ENCODE measurements at places on chromosomes 16 and 17.

DNA sequence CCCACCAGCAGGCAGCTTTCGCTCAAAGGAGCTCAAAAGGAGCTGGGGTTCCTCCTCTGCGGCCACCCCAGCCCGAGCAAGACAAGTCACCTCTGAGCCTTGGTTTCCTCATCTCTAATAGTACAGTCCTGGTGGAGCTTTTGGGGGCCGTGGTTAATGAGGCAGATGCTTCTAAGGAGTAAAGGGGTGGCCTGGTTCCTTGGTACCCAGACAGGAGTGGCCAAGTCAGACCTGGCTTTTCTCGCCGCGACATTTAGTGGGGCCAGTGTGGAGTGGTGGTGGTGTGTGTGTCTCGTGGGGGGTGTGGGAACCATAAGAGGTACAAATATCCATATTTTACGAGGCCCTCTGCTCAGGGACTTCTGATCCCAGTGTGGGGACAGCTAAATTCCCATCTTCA lies 6.7 kb downstream of the FOXF1 start:
- DNase-seq, result no peak

- no peak for DNase-seq
These were observed 47.3 kb downstream of the SMPD3 start for GRCh38 chr16:68400924-68401460.

- no peak for DNase-seq
These were observed 41.4 kb upstream of the ULK2 start for GRCh38 chr17:19909139-19909538.

DNA sequence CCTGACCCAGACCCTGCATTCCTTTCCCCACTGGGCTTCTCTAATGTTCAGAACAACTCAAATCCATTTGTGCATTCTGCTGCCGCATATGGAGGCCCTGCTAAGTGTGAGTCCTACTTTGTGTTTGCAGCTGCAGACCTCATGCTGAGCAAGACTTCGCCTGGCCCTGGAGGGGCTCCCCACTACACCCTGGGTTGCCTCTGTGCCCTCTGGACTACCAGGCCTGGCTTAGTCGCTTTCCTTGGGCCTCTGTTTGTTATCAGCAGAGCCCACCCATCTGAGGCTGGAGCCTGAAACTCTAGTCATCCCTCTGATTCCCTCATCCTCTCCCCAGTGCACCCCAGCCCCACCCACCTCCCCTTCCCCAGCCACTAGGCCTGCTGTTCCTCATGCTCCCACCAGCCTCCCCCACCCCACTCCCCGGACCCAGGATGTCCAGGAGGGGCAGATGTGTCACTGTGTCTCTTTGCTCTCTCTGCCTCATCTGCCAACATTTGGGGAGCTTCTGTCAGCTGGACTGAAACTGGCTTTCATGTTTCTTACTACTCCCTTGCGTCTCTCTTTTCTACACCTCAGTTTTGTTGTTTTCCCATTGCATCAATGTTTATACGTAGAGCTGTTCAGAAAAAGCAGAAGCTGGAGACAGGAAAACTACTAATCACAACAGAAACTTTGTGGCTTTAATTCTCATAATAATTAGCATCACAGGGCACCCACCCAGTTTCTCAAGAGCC lies 17.9 kb upstream of the CD300E start:
- no peak for DNase-seq

DNA sequence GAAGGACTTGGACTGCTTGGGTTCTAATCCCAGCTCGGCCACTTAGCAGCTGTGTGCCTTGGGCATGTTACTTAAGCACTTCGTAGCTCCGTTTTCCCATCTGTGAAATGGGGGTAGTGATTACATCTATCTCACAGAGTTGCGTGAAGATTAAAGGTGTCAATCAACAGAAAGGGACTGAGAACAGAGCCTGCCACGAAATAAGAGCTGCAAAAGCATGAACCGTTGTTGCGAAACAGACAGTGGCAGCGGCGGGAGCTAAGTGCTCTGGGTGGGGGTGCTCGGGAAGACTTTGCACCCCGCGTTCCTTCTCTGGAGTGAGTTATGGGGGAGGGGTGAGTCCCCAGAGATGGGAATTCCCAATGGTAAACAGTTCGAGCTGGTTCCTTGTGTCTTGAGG lies 79.6 kb upstream of the LHX1 start:
- no peak for DNase-seq

DNA sequence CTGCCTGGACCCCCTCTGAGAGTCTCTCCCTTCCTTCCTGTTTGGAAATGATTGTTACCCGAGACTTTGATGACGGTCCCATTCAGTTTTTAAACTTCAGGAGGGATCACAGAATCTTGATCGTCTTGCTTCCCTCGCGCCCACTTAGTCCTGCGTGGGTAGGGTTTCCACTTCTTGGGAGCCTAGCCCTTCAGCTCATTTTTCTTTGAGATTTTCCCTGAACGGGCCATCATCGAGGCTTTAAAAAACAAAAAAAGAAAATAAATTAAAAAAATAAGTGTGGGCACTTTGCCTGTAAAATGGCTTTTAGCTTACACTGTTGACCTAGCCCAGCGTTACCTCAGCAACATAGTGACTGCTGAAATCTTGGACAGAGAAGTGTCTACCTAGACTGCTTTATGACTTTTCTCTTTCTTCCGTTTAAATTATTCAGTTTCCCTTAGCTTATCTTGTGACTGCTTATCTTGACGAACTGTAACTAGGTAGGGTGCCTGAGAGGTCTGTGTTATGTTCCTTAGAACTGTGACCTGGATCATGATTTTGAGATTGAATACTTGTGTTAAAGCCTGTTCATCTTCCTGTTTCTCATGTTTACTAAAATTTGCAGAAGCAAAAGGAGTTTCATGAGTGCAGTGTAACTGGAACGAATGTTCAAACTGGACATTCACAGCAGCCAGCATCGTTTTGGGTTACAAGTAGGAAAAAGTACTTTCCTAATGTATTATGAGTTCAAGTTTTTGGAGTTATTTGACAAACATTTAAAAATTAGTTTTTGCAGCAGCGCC lies 874 bp downstream of the WWP2 start:
- no peak for DNase-seq

DNA sequence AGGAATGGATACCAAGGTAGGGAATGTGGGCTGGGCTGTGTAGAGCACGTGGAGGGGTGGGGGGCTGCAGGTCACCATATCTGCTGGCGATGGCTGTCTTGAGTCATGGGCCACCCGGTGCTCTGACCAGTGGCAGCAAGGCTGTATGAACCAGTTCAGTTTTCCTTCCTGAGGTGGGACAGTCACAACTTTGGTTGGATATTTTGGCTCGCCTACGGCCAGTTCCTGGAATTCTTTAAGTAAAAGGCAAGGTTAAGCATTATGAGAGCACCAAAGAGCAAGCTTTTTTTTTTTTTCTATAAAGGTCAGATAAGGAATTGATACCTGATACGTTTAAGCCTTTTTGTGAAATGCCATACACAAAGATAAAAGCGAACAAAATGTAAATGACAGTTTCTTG lies 81.9 kb downstream of the USP22 start:
- DNase-seq, result no peak

DNA sequence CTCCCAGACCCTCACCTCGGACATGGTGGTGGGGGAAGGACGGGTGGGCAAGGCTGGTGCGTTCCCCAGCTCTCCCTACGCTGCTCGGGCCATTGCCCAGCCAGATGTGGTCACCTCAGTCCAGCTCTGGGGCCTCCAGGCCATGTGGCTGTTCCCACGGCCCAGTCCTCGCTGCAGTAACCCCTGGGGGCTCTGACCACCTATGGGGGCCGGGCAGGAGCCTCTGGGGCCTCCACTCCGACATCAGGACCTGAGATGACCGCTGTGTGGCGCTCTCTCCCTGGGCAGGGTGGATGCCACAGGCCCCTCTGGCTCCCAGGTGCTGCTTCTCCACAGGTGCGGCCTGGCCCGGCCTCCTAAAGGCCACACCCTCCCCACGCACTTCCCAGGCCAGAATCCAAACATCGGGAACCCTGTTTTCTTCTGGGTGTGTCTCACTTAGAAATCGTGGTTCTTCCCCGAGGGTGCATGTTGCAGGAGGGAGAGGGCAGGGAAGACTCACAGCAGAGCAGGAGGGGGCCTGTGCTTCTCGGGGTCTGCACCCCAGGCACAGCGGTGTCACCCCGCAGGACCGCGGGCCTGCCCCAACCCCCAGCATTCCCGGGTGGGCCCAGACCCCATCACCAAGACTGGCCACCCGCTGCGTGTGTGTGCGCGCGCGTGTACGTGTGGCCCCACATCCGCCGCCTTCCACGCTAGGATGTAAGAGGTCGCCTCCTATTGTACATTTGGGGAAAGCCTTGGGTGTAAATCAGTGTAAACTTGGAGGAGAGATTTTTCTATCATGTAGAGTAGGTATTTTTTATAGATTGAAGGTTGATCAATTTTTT lies 5.9 kb upstream of the CAPN15 start:
- no peak for DNase-seq

DNA sequence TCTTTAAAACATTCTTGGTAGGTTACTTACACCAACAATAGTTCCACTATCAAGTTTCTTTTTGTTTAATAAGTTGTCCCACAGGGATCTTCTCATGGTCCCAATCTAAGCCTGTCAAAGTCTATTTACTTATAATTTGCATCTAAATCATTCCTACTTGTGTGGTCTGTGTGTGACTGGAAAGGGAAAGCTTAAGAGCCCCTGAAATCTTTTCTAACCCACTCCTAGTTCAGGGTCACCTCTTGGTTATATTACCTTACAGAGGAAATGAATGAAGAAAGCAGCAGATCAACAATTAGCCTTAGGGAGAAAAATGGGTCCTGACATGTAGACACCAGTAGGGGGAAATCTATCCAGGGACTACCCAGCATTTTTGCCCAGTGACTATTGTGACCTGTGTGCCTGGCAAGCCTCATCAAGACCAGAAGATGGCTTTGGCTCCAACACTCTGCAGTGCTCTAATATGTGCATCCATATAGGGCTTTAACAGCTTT lies 110.4 kb upstream of the HAS3 start:
- DNase-seq, result peak; percentile 28

DNA sequence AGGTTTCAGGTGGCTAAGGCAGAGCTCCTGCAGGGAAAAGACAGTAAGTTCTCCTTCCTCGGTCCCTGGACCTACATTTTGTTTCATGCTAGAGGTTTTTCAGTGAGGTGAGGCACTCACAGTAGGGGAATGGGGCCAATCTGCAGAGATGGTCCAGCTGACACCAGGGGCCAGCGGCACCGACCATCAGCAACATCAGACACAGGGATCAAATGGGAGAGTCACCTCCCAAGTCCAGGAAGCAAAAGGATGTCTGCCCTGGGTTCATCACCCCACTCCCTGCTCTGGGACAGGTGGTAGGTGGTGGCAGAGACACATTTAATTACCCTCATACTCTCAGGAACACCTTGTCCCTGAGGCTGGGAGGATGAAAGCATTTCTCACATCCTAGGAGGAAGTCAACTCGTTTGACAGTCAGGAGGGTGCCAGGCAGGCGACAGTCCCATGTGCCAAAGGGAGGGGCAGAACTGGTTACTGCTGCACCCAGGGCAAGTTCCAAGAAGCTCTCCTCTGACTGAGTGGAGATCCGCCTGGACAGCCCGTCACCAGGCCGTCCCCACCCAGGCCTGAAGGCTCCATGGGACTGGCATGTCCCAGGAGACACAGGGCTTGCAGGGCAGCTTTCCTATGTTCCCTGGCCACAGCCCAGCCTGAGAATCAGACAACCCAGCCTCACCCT lies 19.2 kb downstream of the ATP6V0D1 start:
- no peak for DNase-seq

DNA sequence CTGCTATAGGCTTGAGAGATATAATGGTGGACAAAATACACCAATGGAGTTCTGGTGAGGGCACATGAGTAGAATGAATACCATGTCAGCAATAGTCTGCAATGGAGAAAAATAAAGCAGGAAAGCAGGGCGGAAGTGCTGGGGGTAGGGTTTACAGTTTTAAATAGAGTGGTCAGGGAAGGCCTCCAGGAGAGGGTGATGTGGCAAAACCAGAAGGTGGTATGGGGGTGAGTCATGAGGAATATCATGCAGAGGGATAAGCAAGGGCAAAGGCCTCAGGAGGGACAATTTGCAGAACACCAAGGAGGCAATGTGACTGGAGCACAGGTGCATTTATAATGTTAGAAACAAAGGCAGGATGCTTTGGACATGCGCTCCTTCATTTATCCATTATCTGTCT lies 102.0 kb downstream of the ITFG1 start:
- no peak for DNase-seq

DNA sequence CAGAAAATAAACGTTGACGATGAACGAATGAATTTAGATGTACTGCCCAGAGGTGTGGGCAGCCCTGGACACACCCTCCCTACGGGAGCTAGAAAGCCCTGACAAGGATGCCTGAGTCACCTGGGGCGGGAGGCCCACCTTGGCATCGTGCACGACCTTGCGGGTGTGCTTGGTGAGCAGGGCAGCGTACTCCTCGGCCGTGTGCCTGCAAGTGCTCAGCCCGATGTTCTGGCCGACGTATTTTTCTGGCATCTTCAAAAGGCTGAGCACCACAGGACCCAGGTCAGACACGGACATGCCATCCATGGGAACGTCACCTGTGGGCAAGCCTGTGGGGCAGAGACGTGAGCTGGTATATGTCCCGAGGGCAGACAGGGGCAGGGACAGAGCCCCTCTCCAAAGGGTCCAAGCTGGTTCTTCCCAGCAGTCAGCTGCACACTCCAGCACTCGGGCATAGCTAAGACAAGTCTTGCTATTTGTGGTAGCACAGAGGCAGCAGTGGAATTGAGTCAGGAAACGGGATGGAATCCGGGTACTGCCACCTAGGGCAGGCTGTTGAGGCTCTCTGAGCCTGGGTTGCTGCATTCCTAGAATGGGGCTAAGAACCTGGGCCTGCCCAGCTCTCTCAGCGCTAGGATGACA lies 10.8 kb downstream of the NMRAL1 start:
- DNase-seq, result no peak

GRCh38 chr17:10019941-10020451 lies 114.9 kb upstream of the RCVRN start:
- DNase-seq, result no peak

GRCh38 chr17:57236686-57237299 lies 19.5 kb upstream of the MSI2 start:
- no peak for DNase-seq

GRCh38 chr16:85752511-85753420 lies 1.9 kb upstream of the C16orf74 start:
- DNase-seq, result no peak

DNA sequence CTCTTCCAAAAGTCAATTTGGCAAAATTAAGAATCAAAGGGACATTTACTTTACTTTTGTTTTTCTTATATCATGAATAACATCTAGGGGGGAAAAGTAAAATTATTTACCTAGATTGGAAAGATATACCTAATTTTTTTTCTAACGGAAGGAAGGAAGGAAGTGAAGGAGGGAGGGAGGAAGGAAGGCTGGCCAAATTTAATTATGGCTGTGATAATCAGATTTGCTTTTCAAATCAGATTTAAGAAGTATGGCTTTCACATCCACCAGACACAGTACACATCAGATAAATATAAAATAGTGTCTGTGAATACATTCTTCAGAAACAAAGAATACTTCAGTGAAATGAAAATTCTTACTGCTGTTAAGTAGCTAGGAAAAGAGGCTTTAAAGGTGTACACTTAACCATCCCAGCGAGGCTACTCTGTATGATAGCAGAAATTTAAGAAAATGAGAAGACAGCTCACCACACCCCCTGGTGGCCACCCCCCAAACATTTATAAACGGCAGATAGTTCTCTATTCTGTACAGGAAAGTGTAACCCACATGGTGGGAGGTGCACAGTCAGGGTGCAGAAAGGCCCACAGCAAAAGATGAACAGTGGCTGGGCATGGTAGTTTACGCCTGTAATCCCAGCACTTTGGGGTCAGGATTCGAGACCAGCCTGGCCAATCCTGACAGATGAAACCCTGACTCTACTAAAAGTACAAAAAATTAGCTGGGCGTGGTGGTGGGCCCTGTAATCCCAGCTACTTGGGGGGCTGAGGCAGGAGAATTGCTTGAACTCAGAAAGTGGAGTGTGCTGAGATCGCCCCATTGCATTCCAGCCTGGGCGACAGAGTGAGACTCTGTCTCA lies 150.8 kb downstream of the SSH2 start:
- DNase-seq, result peak; percentile 69

Data from NCI-H1417 (cell line).